ENCODE measurements at places on chromosomes 1 and 21.

DNA sequence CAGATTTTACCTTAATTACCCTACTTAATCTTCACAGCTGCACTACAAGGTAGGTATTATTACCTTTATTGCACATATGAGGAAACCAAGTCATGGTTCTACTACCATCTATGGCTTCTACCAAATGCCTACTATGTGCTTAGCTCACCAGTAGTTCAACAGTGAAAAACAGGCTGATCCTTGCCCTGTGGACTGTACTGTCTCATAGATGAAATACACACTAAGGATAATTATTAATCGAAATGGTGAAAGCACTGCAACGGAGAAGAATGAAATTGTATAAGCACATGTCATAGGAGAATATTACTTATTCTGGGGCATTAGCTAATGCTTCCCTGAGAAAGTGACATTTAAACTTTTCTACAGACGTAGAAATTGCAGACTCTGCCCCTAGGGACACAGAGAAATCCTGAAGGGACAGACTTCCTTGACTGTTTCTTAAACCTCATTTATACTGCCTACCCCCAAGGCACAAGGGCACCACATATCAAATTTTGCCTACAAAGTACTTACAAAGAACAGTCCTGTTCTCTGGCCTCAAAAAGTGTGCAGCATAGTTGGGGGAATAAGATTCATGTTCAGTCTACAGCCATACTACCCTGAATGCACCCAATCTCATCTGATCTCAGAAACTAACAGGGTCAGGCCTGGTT lies 148.4 kb upstream of the ZC3H11B start:
- no peak for DNase-seq

GRCh38 chr1:226128487-226129075 lies 58.0 kb downstream of the ACBD3 start:
- DNase-seq: no peak

DNA sequence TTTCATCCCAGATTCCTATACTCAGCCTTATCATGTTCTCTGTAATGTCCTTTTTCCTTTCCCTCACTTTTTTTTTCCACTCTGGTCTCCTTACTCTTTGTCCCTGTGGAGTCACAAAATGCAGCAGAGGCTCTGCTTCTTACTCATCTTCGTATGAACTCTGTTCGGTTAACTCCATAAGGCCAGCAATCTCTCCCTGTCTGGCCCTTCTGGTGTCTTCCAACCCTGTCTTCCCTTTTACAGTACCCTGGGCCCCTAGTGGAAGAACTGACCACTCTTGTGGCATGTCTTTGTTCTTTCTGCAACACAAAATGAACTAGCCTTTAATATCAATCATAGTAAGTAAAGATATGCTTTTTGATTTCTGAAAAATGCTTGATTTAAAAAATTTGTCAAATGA lies 7.1 kb downstream of the CD101 start:
- DNase-seq: no peak

DNA sequence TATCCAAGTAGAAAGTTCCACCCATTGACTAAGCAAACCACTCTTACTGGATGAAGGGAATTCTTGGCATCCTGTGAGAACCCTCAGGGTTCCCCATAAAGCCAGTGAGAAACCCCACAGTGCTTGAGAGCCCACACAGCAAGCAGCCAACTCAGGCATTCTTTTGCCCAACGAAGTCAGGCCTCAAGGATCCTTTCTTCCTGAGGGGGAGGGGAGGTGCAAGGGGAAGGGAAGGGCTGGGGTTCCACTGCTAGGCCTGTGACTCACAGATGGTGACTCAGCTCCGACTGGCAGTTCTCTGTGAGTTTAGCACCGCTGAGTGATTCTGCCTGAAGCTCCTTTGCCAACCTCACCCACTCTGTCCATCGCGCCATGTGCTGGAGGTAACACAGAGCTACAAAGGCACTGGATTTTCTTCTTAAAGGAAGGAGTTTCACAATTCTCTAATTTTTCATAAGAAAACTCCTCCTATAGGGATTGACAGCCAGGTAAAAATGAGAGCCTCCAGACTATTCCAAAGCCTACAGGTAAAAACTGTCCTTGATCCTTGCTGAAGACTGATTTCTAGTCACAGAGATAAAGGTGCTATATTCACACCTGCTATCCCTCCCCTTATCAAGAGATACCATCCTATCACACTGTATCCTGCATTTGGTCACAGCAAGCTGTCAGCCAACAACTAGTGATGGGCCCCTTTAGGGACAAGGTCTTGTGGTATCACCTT lies 4.8 kb downstream of the ENO1 start:
- no peak for DNase-seq

DNA sequence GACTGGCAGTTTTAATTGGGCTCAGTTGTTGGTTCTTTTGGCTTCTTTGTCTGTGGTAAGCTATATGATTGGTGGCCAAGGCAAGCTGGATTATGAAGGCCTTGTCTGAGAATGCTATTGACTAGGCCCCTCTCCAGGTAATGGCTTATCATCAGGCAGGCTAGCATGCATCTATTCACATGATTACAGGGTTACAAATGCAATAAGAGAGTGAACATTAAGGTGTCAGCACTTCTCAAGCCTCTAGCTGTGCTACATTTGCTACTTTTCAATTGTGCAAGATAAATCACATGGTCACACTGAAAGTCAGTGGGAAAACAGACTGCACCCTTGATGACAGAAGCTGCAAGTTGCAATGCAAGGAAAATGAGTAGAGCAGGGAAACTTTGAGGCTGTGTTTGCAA lies 550.9 kb upstream of the TMPRSS15 start:
- no peak for DNase-seq

GRCh38 chr1:40640314-40641076 lies 25.0 kb downstream of the RIMS3 start:
- peak; percentile 39 for DNase-seq

GRCh38 chr1:52472384-52472783 lies 68.0 kb downstream of the PRPF38A start:
- DNase-seq: no peak

DNA sequence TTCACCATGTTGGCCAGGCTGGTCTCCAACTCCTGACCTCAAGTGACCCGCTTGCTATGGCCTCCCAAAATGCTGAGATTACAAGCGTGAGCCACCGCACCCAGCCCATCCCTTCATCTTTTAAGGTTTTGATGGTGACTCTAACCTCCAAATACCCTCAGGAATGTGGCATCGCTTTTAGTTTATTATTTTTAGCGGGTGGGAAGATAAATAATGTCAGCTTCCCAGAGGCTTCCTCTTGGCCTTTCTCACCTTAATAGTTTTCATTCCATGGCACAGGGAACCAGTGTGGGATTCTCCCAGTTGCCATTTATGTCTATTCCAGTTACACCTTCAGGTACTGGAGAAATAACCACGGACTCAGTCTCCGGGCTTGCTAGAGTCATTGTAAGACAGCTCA lies 92.1 kb upstream of the LRRN2 start:
- no peak for DNase-seq

- DNase-seq: peak; percentile 96
These were observed 100.7 kb downstream of the RGL1 start for GRCh38 chr1:183905508-183906113.

DNA sequence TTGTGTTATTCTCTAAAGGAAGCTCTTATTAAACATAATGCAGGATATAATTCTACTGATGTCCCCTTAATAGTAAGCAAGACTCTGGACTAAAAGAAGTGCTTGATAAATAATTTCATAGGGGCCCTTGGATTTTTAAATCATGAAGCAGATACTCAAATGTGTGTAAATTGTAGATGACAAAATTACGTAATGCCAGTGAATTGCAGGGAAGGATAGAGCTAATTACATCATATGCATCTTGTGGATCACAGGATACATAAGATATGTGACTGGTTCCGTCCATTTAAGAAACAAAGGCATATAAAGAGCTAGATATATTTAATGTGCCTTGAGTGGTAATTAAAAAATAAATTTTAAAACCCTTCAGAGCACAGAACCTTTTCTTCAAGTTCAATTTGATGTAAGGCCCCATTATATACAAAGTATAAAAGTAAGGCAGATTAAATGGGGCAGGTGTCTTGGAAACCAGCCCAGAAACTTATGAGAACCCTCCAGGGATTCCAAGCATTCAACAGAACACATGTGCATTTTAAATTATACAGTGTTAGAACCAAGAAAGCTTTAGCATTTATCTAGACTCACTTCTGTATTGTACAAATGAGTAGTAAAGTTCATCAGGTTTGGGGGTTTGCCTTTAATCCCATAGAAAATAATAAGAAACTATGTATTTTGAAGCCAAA lies 190.4 kb downstream of the NCAM2 start:
- DNase-seq: no peak

- no peak for DNase-seq
These were observed 102.0 kb upstream of the BRINP3 start for GRCh38 chr1:190579552-190580193.

DNA sequence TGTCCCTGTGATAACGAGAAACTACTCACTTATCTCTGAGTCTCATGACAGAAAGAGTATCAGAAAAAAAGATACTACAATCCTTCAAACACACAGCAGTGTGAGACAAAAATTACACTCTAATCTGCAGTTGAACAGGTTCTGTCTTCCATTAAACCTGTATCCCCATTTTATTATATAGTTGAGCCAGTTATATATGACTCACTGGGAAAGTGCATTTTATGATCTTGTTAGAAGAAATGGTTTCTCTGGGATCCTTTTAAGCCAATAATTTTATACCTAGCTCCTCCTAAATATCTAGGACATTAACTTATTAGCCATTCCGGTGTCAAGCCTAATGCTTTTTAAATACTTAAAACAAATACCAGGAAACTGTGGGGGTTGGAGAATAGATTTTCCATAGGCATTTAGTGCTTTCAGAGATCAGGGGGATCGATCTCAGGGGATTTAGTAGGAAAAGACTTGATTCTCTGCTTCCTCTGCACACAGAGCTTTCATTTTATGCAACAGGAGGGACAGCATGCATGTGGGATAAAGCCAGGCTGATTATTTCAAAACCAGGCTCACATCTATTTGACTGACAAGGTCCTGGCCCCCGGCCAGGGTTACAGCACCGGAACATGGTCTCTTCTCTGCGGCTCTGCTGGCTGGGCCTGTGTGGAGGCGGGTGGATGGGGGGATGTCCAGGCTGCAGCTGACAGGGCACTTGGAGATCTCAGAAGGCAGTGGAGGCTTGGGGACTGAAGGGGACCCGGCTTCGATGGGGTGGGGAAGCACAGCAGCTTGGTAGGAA lies 310.6 kb downstream of the DISC1 start:
- DNase-seq: no peak

- no peak for DNase-seq
These were observed 1.7 kb downstream of the SYT11 start for GRCh38 chr1:155860970-155861510.

GRCh38 chr1:20663365-20663764 lies 2.2 kb upstream of the DDOST start:
- no peak for DNase-seq

DNA sequence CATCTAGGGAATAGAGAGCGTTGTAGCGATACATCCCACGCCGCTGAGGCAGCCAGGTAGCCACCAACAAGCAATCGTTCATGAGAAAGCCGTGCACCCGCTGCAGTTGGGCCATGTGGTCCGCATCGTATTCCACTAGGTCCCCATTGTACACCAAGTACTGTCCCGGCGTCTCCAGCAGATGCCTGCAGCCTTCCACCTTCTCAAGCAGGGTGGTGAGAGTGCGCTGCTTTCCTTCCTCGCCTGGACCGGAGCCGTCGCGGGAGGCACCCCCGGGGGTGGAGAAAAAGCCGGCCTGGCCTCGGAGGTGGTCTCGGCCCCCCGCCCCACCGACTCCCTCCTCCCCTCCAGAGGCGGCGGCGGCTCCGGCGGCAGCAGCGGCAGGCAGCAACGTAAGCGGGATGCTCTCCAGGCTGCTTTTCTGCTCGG lies 595 bp downstream of the EXOC8 start:
- no peak for DNase-seq

- no peak for DNase-seq
These were observed 9.1 kb downstream of the TMEM9 start for GRCh38 chr1:201145132-201145531.

DNA sequence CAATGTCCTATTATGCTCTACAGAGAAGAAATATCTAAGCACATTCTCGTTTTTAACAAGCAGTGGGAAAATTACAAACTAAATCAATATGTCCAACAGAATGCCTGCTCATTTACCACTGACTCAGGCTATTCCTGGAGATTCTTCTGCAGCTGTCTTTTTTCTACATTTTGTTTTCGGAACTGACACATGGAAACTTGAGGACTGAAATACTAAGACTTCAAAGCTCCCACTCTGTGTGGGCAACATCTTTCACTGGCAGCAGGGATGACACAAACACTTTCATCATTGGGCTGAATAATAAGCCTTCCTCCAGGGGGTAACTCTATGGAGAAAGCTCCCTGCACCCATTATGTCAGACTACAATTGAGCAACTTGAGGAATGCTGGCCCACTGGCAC lies 175.5 kb upstream of the NCAM2 start:
- DNase-seq: no peak

DNA sequence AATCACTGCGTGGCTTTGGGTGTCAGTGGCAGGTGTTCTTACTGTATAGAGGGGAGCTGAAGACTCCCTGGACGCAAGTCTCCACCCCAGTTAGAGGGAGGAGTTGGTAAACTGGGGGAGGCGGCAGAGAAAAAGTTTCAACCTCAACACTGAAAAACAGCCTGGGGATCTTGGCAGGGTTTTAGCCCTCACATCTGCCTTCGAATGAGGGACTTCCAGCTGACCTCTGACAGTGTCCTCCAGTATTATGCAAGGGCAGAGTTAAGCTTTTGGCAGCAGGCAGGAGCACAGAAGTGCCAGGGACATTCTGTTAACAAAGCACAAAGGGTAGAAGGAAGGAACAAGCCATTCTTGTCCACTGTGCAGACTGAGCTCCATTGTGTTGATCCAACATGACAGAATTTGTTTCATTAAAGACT lies 41.2 kb upstream of the RAB4A start:
- no peak for DNase-seq
